A673 (cell line): ENCODE measurements at places on chromosomes 4 and X. TPM values are rescaled to one million over a fixed set of nuclear protein-coding genes. Genes with fewer than 3 reads are reported as not detected.

DNA sequence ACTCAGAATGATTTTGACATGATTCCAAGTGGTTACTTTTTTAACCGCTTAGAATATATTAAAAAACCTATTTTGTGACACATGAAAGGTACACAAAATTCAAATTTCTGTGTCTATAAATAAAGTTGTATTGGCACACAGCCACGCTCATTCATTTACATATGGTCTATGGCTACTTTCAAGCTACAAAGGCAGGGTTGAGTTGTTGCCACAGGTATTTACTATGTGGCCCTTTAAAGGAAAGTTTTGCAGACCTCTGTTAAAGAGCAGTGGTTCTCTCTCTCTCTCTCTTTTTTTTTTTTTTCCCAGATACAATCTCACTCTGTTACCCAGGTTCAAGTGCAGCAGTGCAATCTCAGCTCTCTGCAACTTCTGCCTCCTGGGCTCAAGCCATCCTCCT, 23.0 kb downstream of the GPM6B start:
- H3K27ac ChIP-seq: no peak overlapping the region
- no peak overlapping the region for H3K4me3 ChIP-seq
- no peaks in the 10 kb centered on the region for H3K4me1 ChIP-seq
- no peaks in the 10 kb centered on the region for H3K36me3 ChIP-seq
- H3K27me3 ChIP-seq: no peaks in the 10 kb centered on the region
- no peak for DNase-seq

DNA sequence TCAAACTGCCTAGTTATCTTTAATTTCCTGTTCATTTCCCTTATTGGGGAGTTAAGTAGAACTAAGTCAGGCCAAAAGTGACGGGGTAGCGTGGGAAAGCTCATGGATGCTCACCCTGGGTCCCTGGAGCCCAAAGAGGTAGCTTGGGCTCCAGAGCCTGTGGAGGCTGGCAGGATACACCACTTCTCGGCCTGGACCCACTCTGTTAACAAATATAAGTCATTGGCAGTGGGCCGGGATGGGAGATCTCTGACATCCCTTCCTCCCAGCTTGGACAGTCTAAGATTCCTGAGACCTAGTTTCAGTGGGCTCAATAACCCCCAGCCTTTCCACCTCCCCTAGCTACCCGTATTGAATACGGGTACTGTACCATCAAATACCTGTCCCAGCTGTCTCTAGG, 106.1 kb downstream of the EFNB1 start:
- H3K4me1 ChIP-seq: peaks cover 15% of the 10 kb centered on the region
- no peak overlapping the region for H3K27ac ChIP-seq
- no peaks in the 10 kb centered on the region for H3K27me3 ChIP-seq
- no peaks in the 10 kb centered on the region for H3K36me3 ChIP-seq

BEX5 gene
- total RNA-seq: 0.50 TPM in 1 of 2 replicates, not detected in the other

GRCh38 chr4:105998171-105999063, 103.1 kb downstream of the NPNT start:
- no peak overlapping the region for H3K27ac ChIP-seq
- no peak for DNase-seq
- no peaks in the 10 kb centered on the region for H3K4me1 ChIP-seq
- H3K4me3 ChIP-seq: no peak overlapping the region

DNA sequence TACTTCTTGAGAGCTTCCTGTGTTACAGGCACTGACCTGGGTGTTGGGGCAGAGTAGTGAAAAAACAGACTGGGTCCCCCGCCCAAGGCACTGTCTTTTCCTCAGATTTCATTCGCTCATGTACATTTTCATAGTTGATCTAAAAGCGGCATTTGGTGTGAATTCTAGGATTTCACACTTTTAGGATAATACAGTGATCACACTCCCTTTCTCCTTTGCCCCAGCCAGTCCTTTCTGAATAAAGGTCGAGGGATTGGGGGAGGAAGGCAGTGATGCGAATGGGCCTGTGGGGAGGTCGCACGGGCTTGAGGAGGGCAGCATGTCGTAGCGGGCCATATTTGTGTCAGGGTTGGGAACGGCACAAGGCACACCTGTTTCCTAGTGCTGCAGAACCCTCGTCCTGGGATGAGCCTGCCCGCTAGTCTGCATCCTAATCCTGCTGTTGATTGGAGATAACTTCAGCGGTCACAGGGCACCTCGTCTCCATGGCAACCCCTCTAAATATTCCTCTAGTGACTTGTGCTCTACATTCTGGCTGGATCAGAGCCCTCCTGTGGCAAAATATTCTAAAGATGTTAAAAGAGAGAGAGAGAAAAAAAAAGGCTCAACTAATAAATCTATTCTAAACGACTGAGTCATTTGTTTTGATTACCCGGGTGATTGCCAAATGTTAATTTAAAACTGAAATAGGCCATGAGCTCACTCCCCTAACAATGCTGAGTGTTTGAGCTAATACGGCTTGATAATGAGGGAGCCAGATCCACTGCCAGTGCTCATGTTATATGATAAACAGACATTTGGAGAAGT, 21.8 kb downstream of the FHL1 start:
- no peaks in the 10 kb centered on the region for H3K36me3 ChIP-seq
- no peaks in the 10 kb centered on the region for H3K4me1 ChIP-seq

DNA sequence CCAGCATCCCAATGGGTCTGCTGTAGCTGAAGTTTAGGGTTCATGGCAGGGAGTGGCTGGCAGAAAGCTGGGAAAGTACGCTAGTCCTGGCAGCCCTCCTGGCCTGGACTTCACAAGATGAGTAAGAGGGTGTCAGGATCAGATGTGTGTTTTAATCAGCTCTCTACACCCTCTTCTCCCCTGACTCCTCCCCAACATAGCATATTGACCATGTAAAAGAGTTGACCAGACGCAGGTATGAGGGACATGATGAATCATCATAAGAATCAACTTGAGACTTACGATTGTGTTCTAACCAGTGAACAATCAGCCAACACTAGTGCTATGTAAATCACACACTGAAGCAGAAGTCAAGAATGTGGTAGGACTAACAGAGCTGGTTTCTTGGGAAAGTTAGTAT, 5.3 kb downstream of the SOWAHB start:
- H3K4me1 ChIP-seq: no peaks in the 10 kb centered on the region
- H3K27me3 ChIP-seq: peaks cover 8% of the 10 kb centered on the region
- no peak overlapping the region for H3K4me3 ChIP-seq
- H3K36me3 ChIP-seq: no peaks in the 10 kb centered on the region
- no peak overlapping the region for H3K27ac ChIP-seq
- no peak for DNase-seq

DNA sequence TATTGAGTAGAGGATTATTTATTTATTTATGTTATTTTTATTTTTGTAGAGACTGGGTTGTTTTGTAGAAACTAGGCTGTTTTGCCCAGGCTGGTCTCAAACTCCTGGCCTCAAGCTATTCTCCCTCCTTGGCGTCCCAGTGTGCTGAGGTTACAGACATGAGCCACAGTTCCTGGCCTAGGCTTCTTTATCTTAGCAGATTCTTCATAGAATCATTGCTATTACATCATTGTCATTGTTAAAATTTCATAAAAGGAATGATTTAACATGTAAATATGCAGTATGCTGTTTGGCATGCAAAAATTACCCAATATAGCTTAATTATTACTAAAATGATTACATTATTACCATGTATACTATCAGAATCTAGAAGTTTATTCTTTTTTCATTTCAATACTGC, 24.2 kb downstream of the SULT1E1 start:
- H3K4me3 ChIP-seq: no peak overlapping the region
- H3K27me3 ChIP-seq: no peaks in the 10 kb centered on the region
- H3K4me1 ChIP-seq: peaks cover 12% of the 10 kb centered on the region
- DNase-seq: no peak
- H3K36me3 ChIP-seq: no peaks in the 10 kb centered on the region
- no peak overlapping the region for H3K27ac ChIP-seq

PCDH10 gene
- 40.6 and 43.4 TPM in 2 replicates for total RNA-seq

GRCh38 chrX:112083624-112084326, 1.2 kb upstream of the TRPC5 start:
- DNase-seq: no peak
- H3K27me3 ChIP-seq: peaks cover 36% of the 10 kb centered on the region
- H3K4me3 ChIP-seq: no peak overlapping the region

DNA sequence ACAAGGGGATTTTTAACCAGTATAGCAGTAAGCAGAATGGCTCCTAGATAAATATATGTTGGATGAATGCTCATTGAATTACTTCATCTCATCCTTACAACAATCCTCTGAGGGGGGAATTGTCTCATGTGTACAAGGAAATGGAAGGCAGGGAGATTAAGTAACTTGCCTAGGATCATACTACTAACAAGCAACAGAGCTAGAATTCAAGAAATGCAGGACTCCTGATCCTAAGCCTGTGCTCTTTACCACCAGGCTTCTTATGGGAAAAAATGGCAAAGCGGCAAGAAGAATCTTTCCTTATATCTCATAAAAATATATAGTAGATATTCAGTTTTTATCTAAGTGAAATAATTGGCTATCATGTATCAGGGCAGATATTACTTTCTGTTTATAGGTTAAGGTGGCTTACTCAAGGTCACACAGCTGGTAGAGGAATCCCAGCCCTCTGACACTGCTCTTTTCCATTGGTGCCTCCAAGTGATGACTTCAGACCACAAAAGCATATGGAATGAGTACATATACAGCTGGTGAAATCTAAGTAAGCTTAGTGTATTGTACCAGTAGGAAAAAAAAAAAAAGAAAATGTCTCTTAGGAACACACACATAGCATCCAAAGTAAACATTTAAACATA, 2.1 kb downstream of the ABHD18 start:
- H3K27me3 ChIP-seq: no peaks in the 10 kb centered on the region
- no peak overlapping the region for H3K27ac ChIP-seq
- no peak for DNase-seq
- no peaks in the 10 kb centered on the region for H3K4me1 ChIP-seq
- no peaks in the 10 kb centered on the region for H3K36me3 ChIP-seq

GRCh38 chr4:33090910-33091309, 2370.7 kb downstream of the PCDH7 start:
- H3K4me3 ChIP-seq: no peak overlapping the region
- no peak for DNase-seq
- no peak overlapping the region for H3K27ac ChIP-seq
- H3K4me1 ChIP-seq: no peaks in the 10 kb centered on the region
- no peaks in the 10 kb centered on the region for H3K36me3 ChIP-seq
- H3K27me3 ChIP-seq: no peaks in the 10 kb centered on the region

- no peaks in the 10 kb centered on the region for H3K36me3 ChIP-seq
- peak; percentile 47 for DNase-seq
- H3K27me3 ChIP-seq: no peaks in the 10 kb centered on the region
- H3K27ac ChIP-seq: peak overlapping the region; percentile 28
- peaks cover 34% of the 10 kb centered on the region for H3K4me1 ChIP-seq
Observed at GRCh38 chr4:173237152-173237551, 68.5 kb downstream of the GALNT7 start.

DNA sequence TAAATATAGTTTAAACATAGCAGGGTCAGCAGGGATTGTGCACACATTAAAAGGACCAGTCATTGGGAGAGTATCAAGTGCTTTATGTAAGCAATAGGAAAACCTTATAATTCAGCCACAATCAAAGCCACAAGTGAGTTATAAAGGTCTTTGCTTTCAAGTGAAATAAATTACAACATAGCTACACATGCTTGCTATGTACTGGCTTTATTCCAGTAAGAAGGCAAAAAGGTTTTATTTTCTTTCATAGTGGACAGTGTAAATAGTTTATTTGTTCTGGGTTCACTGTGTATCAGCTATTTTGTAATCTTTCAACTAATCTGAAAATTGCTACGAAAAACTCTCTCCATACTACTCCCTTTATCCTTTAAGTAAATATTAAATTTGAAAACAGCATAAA, 691.4 kb downstream of the PCDH7 start:
- H3K27me3 ChIP-seq: no peaks in the 10 kb centered on the region
- no peak overlapping the region for H3K27ac ChIP-seq
- DNase-seq: no peak
- H3K36me3 ChIP-seq: no peaks in the 10 kb centered on the region
- no peak overlapping the region for H3K4me3 ChIP-seq
- H3K4me1 ChIP-seq: no peaks in the 10 kb centered on the region

DNA sequence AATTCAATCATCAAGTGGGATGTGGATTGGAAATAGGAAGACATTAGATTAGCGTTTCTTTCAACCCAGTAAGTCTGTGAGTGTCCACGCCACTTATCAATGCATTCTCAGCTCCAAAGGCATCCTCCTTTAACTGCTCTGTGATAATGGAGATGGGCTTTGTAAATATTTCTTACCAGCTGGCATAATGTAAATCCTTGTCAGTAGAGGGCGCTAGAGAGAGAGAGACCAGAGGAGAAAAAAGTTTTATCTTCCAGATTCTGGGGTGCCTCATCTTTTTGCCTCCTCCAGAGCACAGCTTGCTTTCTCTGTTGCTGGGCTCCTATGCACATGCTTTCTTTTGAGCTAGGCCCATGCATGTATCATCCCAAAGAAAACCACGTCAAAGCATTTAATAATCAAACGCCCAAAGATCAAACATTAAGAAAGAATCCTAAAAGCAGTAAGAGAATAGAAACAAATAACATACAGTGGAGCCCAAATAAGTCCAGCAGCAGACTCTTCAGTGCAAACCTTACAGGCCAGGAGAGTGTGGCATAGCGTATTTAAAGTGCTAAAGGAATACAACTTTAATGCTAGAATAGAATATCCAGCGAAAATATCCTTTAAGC, 9.6 kb upstream of the MTMR1 start:
- no peaks in the 10 kb centered on the region for H3K27me3 ChIP-seq
- no peaks in the 10 kb centered on the region for H3K36me3 ChIP-seq
- H3K4me3 ChIP-seq: no peak overlapping the region
- H3K4me1 ChIP-seq: no peaks in the 10 kb centered on the region

DNA sequence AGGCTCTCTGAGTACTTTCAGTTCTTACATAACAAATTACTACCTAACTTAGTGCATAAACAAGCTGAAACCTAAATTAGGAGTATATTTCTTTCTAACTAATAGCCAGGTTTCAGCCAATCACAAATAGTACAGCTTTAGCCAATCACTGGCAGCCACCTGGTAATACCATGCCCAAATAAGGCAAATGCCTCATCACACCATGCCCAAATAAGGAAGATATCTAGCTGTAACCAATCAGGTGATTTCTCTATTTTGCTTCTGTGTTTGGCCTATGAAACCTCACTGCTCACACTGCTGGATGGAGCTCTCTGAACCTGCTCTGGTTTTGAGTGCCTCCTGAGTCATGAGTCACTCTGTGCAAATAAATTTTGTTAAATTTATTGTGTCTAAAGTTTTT, 113.5 kb downstream of the DDIT4L start:
- no peaks in the 10 kb centered on the region for H3K27me3 ChIP-seq
- H3K4me1 ChIP-seq: no peaks in the 10 kb centered on the region
- no peak overlapping the region for H3K27ac ChIP-seq
- H3K36me3 ChIP-seq: no peaks in the 10 kb centered on the region
- no peak for DNase-seq

LAS1L gene
- total RNA-seq: 65.4 and 66.9 TPM in 2 replicates
